PC-3 (cell line): ENCODE measurements at places on chromosomes 12 and 14. TPM values are rescaled to one million over a fixed set of nuclear protein-coding genes. Genes with fewer than 3 reads are reported as not detected.

Gene CCDC196
- not detected in 2 replicates for total RNA-seq

Gene RD3L
- total RNA-seq = not detected in 2 replicates

DNA sequence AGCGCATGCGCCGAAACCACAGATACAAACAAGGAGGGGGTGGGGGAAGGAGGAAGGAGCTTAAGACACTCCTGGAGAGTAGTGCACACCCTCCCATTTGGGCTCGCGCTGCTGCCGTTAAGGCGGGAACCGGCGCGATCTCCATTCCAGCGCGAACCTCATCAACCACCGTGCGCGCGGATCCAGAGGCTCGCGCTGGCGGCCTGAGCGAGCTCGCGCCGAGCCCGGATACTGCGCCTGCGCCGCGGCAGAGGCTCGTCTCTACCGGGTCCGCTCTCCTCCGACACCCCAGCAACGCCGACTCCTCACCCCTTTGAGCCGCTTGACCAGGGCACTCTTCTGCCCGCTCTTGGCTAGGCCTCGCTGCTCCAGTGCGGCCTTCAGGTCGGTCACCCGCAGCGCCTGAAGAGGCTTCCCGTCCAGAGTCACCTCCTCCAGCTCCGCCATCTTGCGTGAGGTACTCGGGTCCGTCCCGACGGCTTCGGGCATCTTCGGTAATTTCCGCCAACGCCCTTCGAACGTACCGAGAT is at the start of gene ACIN1:
ACIN1 (minus strand) TSS at position 471 of the 530 bp plus-strand sequence; CDS start at position 447, 24 bp downstream.
- peak; percentile 70 for DNase-seq

DNA sequence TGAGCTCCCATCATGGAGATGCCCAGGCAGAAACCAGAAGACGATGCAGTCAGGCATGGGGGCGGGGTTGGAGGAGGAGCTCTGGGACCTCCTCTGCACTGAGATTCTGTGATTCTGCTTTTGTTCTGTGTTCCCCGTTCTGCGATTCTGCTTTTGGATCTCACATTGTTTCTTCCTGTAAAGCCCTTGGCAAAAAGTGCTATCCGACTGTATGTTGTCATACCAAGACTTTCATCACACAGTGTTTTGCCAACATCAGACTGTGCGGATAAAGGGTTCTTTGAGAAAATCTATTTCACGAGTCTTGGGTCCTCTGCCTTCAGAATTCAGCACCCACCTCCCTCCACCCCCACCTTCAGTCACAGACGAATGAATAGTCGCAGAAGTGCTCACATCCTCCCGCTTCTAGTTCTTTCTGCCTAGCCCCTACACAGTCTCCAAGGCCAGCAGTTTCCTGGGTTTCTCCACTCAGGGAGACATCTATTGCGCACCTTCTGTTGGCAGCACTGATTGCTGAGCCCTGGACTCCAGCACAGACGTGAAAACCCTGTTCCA is 24.7 kb upstream of the PWP1 start:
- no peak for DNase-seq

DNA sequence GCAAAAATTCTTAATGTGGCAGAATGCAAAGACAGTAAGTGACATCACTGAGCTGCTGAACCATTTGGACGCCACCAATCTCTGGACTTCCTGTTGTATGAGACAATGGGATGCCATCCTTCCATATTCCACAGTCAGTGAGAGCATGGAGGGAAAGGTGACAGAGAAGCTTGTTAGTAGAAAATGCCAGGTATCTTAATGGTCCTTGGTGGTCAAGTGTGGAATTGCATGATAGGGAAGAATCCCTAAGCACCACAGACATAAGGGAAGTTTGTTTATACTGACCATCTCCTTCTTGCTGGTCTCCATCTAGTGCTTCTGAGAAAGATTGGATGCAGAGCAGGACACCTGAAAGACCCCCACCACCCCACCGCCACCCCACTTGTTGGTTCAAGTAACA is 1410.0 kb upstream of the TMEM132C start:
- no peak for DNase-seq

DNA sequence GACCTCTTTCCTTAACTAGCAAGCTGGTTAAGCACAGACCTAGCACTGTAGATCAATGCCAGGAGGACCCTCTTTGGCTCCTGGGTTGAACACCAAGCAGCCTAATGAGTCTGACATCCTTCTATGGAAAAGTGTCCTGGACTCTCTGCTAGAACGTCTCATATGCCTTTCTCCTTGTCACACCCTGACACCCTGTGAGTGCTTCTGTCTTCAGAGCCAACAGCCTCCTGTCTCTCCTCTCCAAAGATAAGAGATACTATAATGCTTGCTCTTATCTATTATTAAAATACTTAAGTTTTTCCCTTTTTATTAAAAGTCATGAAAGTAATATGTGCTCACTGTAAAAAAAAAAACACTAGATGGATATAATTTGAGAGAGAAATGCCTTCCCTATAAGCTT is 222.7 kb downstream of the FOXN3 start:
- DNase-seq = no peak
